ENCODE measurements at places on chromosomes 7 and 10.

DNA sequence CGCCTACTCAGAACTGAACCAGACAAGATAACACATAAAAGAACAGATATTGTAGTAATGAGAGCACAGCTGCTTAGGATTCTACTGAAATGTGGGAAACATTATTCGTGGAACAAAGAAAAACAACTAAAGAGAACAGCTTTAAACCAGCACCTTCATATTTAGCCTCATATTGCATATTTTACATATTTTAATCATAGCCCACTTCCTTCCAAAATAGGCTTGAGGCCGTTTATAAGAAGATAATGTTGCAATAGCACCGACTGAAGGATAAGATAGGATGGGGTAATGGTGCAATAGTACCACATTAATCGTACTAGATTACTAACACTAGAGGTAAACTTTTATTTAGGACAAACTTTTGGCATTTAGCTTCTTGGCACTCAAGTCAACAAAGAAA is 71.3 kb downstream of the KCND2 start:
- DNase-seq = no peak

GRCh38 chr10:17497446-17498030 is 43.1 kb upstream of the ST8SIA6 start:
- no peak for DNase-seq

DNA sequence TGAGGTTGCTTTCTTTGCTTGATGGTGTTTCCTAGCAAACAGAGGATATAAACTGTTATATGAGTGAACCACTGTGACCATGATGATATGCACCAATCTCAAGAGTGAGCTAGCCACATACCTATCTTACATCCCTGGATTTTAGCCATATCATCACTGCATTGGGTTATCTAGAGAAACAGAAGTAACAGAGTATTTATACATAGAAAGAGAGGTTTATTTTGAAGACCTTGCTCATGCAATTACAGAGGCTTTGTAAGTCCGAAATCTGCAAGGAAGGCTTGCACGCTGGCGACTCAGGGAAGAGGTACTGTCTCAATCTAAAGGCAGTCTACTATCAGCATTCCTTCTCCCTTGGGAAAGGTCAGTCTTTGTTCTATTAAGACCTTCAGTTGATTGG is 11.8 kb upstream of the PON2 start:
- DNase-seq = no peak

DNA sequence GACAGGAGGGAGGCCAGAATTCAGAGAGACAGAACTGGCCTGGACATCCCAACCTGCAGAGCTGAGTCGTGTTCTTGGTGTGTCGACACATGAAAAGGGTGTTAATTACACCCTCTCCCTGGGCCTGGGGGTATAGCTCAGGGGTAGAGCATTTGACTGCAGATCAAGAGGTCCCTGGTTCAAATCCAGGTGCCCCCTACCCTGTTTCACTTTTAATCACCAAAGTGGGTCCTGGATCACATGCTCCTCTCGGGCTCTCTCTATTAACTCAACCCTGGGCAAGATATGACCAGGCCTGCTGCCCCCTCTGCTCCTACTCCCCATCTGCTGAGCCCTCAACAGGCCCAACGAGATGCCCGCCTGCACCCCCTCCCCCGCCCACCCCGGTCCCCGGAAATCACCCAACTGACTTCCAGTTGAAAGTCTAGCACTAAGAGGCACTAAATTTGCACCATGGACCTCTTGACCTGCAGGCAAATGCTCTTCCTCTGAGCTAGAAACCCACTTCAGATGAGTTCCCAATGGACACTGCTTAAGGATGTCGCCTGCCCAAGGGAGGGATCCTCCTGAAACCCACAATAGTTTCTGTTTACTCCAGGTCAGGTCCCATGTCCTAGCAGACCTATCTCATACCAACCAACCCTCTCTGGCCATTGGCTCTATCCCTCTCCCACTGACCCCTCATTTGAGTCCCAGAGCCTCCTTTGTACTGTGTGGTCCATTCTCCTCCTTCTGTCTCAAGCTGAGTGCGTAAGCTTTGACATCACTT is 137.6 kb downstream of the ZNF467 start:
- no peak for DNase-seq

DNA sequence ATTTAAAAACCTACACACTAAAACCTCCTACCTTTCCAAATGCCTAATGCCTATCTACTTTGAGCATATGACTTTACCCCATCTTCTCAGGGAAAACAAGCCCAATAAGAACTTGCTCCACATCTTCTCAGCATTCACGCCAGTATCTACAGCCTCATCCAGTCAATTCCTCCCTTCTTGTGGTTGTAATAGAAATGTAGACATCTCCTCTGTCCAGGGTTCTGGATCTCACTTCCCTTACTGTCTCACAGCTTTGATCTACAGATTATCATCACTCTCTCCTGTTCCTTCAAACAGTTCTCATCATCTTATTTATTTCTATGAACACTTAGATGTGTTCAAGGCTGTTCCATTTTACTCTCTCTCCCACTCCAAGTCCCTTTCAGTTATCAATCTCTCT is 70.4 kb upstream of the NOBOX start:
- no peak for DNase-seq

DNA sequence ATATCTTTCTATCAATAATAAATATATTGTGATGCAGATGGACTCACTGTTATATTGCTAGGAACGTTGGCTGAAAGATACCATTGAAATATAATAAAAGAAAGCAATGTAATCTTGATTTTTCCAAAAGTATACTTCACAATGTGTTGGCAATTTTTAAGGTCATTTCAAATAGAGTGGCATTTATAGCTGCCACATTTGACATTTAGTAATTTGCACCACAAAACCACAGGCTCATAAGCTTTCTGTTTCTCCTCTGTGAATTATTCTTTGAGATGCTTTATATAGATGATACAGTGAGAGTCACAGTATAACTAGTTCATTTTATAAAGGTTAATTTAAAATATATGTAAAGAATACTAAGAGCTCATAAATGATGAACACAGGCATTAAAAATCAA is 44.6 kb downstream of the TMEM168 start:
- DNase-seq = no peak

DNA sequence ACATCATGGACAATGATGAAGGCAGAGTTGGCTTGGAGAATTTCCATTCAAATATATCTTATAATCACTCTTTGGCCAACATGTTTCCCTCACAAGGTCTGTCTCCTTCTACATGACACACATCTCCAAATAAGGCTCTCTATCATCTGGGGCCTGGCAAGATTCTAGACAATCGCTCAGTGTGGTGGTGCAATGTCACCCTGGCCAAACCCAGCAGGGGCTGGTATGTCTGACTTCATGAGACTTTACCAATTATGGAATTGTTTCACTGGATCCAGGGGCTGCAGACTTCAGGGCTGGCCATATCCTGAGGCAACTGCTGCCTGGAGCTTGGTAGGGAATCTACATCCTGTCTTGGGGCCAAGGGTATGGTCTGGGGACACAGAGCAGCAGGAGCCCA is 319.0 kb downstream of the PLXNA4 start:
- no peak for DNase-seq

DNA sequence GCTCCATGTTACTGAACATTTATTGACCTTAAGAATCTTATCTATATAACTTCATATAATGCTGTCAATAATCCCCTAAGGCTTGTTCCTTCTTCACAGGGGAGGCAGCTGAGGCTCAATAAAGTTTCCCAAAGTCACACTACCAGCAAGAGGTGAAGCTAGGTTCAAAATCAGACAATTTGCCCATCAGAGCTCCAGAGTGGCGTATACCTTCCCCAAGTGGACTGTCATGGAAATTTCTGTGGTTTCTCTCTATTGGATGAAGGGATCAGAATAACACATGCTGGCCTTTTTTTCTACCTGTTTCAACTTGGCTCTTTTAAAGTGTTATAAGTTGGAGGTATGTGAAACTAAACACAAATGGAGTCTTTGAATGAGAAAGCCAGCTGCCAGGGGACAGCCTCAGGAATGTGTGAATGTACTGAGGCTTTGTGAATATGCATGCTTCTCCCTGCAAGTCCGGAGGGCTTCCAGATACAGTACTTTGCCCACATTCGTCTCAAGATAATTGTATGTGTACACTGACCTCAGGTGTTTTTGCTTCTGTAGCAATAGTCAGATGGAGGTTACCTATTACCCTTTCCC is 656.3 kb upstream of the CELF2 start:
- no peak for DNase-seq

DNA sequence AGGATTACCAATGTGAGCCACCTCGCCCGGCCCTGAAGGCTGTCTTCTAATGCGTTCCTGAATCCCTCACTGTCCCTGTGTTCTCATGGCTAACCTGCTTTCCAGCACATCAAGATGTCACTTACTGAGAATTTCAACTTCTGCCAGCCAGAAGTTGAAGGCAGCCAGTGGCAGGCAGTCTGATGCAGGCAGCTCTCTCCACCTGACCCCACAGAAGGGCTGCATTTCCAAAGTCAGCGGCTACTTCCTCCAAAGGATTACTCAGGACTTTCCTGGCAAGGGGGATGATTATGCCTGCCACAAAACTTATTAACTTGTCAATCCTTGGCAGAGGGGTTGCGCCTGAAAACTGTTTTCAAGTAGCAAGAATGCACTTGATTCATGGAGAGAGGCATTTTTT is 1219.4 kb downstream of the TYW1 start:
- no peak for DNase-seq

DNA sequence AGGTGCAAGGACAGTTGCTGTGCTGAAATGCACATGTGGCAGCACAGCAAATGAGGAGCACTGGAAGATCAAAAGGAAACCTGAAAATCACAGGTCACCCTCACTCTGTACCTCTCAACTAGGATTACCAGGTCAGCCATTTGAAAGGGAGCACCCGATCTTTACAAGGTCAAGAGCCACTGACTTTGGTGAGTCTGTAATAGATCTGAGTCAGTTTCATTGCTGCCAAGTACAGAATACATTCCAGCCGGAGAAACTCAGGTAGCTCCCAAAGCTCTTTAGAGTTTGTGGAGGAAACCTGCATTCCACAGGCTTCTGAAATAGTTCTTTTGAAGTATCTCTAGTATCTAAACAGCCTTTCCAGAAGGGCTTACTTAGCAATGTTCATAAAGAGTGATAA is 217.5 kb downstream of the SNX13 start:
- no peak for DNase-seq

GRCh38 chr10:839550-840205 is 91.8 kb downstream of the LARP4B start:
- no peak for DNase-seq

- DNase-seq = no peak
Observed at GRCh38 chr7:138645284-138645683, 55.9 kb downstream of the SVOPL start.

GRCh38 chr10:22475651-22476600 is 130.6 kb downstream of the SPAG6 start:
- DNase-seq = no peak

GRCh38 chr7:156113731-156114130 is 301.5 kb upstream of the SHH start:
- DNase-seq = no peak

- DNase-seq = no peak
Observed at GRCh38 chr7:110637252-110637651, 453.7 kb upstream of the LRRN3 start.

- no peak for DNase-seq
Observed at GRCh38 chr10:93613126-93613525, 789 bp downstream of the PDE6C start.

DNA sequence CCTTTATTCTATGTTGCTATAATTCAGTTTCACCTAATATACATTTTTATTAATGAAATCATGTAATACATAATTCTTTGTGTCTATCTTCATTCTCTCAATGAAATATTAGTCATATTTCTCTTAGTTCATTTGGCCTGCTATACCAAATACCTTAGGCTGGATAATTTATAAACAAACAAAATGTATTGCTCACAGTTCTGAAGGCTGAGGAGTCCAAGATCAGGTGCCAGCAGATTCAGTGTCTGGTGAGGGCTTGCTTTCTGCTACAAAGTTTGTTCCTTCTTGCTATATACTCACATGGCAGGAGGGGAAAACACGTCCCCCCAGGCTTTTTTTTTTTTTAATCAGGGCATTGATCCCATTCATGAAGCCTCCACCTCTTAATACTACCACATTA is 143.4 kb upstream of the GRB10 start:
- no peak for DNase-seq

DNA sequence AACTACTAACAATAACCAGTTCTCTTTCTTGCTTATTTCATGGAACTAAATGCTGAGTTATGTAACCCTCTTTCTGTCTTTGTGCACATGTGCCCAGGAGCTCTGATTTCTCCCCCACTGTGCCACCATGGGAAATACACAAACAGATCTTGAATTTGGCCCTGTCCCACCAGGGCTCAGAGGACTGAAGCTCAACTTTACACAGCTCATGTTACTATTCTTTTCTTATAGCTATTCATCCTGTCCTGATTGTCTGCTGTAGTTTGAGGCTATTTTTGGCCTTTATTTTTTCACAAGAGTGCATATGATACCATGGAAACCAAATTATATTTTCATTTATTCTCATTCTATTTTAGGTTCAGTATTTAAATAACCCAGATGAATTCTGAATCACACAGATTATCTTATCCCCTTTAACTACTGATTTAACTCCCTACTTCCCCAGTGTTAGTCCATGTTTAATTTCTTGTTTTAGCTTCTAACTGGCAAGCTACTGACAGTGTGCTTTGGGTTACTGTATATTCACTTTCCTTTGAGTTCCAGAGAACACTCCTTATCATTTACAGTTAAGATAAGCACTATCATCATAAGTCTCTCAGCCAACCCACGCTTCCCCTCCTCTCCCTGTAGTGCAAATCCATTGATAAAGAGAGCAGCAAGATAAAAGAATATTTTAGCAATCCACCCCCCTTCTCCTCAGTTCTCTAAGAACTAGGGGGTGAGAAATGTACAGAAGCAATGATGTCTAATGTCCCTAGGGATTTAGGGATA is 71.8 kb upstream of the GSDME start:
- no peak for DNase-seq

- DNase-seq = no peak
Observed at GRCh38 chr7:157851501-157852067, 514.8 kb downstream of the DNAJB6 start.

DNA sequence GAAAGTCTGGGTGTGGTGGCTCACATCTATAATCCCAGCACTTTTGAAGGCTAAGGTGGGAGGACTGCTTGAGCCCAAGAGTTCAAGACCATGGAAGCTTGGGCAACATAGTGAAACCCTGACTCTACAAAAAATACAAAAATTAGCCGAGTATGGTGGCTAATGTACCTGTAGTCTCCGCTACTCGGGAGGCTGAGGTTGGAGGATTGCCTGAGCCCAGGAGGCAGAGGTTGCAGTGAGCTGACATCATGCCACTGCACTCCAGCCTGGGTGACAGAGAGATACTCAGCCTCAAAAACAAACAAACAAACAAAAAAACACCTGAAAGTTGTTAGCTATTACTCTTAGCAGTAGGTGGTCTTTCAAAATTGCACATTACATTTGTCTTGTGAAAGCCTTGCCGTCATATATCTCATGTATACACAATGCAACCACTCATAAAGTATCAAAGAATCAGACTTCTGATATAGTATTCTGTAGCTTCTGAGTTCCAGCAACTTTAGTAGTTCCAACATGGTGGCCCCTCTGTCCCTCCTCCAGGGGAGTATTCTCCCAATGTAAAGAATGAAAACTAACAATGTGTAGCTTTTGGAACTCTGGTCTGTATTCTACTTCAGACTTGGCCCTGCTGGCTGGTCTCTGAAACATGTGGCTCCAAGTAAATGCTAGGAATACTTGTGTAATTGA is 101.5 kb downstream of the ZNF92 start:
- DNase-seq = no peak
